Sciatic nerve (tissue), 2 donors: ENCODE measurements at places on chromosomes 13 and 19. TPM values are rescaled to one million over a fixed set of nuclear protein-coding genes. Genes with fewer than 3 reads are reported as not detected.

DNA sequence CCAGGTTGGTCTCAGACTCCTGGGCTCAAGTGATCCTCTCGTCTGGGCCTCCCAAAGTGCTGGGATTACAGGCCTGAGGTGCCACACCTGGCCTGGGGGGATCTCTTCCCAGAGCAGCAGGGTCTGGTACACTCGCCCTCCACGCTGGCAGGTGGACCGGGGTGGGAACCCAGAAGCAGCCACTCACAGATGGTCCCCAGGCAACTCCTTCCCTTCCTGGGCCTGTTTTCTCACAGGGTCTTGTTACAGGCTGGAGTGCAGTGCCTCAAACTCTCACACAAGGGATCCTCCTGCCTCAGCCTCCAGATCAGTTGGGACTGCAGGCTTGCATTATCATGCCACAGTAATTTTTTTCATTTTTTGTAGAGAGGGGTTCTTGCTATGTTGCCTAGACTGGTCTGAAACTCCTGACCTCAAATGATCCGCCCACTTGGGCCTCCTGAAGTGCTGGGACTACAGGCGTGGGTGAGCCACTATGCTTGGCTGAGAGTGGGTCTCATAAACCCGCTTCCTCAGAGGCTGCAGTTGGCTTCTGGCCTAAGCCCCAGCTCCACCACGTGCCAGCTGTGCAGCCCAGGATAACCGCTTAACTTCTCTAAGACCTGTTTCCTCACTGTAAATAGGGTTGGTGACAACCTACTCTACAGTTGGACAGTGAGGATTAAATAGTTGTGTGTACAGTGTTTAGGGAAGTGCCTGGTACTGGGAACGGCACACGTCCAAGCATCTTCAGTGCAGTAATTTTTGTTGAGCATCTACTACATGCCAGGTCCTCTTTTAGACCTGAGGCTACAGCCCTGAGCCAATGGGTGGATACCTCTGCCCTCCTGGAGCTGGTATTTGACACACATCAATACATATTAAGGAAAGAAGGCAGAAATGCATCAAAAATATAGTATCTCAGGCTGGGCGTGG lies 871 bp upstream of the CCER2 start:
- DNase-seq = no peak

DNA sequence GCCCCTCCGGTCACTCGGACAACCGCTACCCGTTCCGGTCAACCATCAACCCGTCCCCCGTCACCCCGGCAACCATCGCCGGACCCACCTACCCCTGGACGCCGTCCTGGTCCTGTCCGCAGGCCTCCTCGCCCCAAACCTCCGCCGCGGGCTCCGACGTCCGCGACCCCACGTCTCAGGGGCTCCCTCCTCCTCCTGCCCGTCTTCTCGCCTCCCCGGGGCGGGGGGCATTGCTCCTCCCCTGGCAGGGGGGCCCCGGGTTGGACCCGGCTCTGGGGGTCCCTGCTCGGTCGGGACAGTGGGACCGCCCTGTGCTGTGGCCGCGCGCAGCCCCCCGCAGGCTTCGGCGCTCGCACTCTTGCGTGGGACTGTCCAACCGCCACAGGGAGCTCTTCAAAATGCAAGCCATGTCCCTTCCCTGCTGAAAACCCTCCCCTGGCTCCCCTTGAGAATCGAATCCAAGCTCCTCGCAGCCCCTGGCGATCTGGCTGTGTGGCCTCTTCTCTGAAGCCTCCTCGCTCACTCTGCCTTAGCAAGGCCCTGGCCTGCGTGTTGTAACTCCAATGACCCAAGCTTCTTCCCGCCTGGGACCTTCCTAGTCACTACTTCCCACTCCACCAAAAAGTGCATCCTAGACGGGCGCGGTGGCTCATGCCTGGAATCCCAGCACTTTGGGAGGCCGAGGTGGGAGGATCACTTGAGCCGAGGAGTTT lies 8.4 kb downstream of the EPHX3 start:
- no peak for DNase-seq

- no peak for DNase-seq
Observed at GRCh38 chr13:40480012-40480914, 186.2 kb downstream of the FOXO1 start.

DNA sequence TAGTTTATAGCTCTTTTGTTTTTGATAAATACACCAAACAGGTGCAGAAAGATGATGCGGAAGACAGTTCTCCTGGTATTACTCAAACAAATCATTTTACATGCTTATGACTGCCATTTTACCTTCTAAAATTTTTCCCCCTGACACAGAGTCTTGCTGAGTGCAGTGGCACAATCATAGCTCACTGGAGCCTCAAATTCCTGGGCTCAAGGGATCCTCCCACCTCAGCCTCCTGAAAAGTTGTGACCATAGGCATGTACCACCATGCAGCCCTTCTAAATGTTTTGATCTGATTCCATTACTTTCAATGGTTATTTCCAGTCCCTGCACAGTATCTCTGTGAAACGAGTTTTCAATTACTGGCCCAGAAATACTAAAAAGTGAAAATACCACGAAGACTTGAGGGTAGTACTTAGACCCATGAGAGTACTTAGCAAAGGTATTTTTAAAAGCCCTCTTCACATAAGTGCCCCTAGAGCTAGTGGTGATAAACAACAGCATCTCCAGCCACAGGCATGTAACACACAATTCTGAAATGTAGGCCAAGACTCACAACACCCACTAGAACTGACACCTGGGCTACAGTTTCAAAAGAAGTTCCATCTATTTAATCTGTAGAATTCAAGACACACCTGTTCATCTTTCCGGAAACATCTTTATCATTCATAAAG lies 11.3 kb downstream of the HSPH1 start:
- no peak for DNase-seq

- no peak for DNase-seq
Observed at GRCh38 chr19:42653841-42654240, 59.1 kb upstream of the CEACAM8 start.

DNA sequence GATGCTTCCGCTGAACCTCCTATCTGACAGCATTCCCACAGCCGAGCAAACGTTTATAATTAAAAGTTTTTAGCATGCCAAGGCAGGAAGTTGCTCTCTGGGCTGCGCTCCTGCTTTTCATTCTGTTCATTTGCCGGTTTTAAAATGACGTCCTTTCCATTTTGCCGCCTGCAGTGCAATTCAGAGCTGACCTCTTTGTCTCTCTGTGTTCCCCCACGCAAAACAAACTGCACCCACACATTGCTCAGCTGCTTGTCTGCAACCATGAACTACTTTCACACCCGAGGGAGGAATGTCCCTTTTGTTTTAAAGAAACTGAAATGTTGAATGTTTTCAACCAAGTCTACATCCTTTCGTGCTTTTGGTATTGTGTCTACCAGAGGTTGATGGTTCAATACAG lies 416.5 kb downstream of the EFNB2 start:
- no peak for DNase-seq

DNA sequence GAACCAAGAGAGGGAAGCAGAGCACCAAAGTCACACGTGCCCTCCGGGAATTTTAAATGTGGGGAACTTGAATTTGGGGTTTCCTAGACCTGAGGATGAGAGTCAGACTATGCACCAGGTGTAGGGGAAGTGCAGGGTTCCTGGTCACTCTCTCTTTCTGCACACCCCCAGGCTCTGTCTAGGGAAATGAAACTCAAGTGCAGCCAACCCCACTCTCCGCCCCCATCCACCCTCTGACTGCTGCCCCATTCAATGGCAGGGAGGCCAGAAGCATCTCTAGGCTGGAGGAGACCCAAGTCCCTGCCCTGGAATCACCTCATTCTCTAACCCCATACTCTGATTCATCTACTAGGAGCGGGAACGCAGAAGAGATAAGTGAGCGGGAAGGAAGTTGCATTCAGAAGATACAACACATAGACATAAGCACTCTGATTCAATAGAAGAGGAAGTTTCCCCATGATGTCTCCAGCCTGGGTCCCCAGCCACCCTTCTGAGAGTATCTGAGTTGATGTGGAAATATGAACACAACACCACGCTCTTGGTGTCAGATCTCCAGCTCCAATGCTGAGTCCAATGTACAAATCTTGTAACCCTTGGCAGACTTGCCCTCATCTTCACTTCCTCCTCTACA lies 4.7 kb upstream of the SIGLEC14 start:
- no peak for DNase-seq

DNA sequence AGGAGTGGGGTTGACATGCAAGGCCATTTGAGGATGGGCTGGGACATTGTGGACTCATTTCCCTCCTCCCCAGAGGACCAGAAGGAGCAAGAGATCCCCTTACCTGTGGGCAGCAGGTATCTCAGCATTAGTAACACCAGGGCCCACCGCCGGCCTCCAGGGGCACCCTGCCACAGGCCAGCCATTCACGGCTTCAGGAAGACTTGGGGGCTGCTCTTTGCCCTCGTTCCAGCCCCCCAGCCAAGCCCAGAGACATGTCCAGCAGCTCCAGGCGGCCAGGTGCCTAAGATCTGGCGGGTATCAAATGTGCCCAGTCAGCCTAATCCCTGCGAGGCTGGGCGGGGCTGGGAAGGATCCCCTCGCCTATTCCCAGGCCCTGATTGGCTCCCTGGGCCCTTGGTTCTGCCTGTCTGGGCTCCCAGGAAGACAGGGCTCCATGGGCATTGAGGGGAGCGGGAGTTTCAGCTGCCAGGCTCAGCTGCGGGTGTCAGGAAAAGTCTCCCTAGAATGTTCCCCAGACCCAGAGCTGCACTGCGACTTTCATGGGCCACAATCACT lies 21.3 kb upstream of the OR1M1 start:
- DNase-seq = no peak

- DNase-seq = no peak
Observed at GRCh38 chr13:106109391-106109791, 426.1 kb downstream of the EFNB2 start.

DNA sequence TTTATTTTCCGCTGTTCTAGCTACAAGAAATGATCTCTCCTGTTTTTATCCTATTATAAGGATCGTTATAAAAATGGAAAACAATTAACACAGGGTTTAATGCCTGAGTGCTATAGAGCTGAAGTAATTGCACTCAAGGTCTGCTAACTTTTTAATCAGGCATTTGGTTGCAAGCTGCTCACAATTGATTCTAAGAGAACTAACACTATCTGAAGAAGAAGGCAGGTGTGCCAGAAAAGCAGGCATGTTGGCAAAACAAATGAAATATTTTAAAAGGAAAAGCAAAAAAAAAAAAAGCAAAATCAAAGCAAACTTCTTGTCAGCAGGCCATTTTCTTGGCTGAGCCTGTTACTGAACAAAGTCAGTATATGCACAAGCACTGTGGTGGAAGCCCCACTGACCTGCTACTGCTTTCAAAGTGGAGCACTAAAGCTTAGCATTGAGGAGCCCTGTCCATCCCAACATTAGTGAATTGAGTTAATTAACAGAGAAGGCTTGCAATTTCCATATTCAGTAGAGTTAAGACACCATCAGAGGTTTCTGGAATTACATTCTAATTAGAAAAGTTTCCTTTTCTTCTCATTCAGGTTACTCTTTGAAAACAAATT lies 574.2 kb downstream of the PCDH9 start:
- DNase-seq = no peak

GRCh38 chr19:13366529-13367143 lies 139.6 kb downstream of the CACNA1A start:
- no peak for DNase-seq

- DNase-seq = no peak
Observed at GRCh38 chr13:40251343-40252032, 415.0 kb downstream of the FOXO1 start.

- no peak for DNase-seq
Observed at GRCh38 chr19:13029893-13030292, 34.6 kb downstream of the NFIX start.

GRCh38 chr19:29699861-29700260 lies 15.2 kb downstream of the C19orf12 start:
- DNase-seq = no peak

- no peak for DNase-seq
Observed at GRCh38 chr13:23748109-23748990, 140.8 kb downstream of the MIPEP start.

GRCh38 chr19:19062454-19063182 lies 1.2 kb upstream of the SLC25A42 start:
- no peak for DNase-seq

DNA sequence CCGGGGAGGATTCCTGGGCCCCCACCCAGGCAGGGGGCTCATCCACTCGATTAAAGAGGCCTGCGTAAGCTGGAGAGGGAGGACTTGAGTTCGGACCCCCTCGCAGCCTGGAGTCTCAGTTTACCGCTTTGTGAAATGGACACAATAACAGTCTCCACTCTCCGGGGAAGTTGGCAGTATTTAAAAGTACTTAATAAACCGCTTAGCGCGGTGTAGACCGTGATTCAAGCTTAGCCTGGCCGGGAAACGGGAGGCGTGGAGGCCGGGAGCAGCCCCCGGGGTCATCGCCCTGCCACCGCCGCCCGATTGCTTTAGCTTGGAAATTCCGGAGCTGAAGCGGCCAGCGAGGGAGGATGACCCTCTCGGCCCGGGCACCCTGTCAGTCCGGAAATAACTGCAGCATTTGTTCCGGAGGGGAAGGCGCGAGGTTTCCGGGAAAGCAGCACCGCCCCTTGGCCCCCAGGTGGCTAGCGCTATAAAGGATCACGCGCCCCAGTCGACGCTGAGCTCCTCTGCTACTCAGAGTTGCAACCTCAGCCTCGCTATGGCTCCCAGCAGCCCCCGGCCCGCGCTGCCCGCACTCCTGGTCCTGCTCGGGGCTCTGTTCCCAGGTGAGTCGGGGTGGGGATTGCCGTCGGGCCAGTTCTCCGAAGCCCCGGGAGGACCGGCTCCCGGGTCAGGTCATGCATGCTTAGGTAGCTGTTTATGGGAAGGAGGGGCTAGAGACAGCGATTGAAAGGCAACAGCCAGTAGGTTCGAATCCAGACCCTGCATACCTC lies at the start of gene ICAM1:
Gene ICAM1 (plus strand): TSS at position 505 of the 779 bp plus-strand sequence. CDS start 40 bp downstream, at position 545.
- DNase-seq = peak; percentile 93

DNA sequence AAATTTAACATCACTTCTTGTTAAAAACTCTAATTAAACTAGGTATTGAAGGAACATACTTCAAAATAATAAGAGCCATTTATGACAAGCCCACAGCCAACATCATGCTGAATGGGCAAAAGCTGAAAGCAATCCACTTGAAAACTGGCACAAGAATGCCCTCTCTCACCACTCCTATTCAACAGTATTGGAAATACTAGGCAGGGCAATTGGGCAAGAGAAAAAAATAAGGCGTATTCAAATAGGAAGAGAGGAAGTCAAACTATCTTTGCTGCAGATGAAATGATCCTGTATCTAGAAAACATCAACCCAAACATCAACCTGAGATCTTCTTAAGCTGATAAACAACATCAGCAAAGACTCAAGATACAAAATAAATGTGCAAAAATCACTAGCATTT lies 15.6 kb upstream of the LILRB1 start:
- DNase-seq = no peak

ZNF557 gene
- 10.0 TPM for total RNA-seq

CNFN gene
- total RNA-seq = 0.76 TPM

SLC8A2 gene
- total RNA-seq = not detected

ERF gene
- 90.7 TPM for total RNA-seq

CHERP gene
- total RNA-seq = 36.9 TPM

USF2 gene
- total RNA-seq = 137 TPM

KLF1 gene
- 1.1 TPM for total RNA-seq

ATP8A2 gene
- total RNA-seq = 1.2 TPM
